Fibroblast of lung (primary cell): ENCODE measurements at places on chromosomes 13 and 19. TPM values are rescaled to one million over a fixed set of nuclear protein-coding genes. Genes with fewer than 3 reads are reported as not detected.

GRCh38 chr19:13020002-13020414 is 24.7 kb downstream of the NFIX start:
- H3K27ac ChIP-seq, result peak overlapping the region; percentile 34
- no peak for DNase-seq
- no peaks in the 10 kb centered on the region for H3K36me3 ChIP-seq
- peaks cover 29% of the 10 kb centered on the region for H3K4me1 ChIP-seq
- peak overlapping the region; percentile 31 for H3K4me3 ChIP-seq

DNA sequence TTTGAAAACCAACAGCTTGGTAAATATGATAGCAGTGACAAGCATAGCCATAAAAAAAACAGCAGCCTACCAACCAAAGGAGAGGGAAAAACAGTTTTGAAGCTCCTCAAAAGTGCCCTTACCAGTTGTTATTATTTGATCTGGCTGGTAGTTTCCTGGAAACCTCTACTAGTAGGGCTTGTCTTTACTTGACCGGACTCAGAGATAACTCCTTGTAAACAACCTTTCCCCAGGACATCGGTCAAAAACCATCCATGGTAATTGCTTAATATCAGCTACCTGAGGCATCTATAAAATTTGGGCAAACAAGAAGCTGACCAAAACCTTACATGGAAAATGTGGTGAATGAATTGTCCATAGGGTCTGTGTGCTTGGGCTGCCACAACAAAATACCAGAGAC is 210.9 kb downstream of the FGF14 start:
- H3K4me3 ChIP-seq, result no peak overlapping the region
- H3K36me3 ChIP-seq, result no peaks in the 10 kb centered on the region
- no peak for DNase-seq
- H3K4me1 ChIP-seq, result peaks cover 9% of the 10 kb centered on the region
- H3K27ac ChIP-seq, result no peak overlapping the region

- DNase-seq, result no peak
- H3K36me3 ChIP-seq, result no peaks in the 10 kb centered on the region
- no peak overlapping the region for H3K4me3 ChIP-seq
- H3K27me3 ChIP-seq, result no peaks in the 10 kb centered on the region
- H3K4me1 ChIP-seq, result no peaks in the 10 kb centered on the region
Measured at GRCh38 chr13:70027551-70027950, 80.1 kb upstream of the ATXN8OS start.

DNA sequence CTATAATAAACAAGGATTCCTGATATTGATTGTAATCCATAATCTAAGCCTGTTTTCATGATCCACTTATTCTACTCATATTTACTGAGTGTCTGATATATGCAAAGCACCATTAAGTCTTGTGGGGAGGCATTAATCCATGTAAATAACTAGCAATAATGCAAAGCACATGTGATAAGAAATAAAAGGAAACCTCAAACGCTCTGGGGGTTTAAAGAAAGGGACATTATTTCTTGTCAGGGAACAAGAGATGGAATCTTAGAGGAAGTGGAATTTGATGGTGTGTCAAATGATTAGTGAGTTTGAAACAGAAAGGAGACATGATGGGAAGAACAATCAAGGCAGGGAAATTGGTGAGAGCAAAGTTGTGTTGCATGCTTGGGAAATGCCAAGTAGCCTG is 57.4 kb upstream of the FLT1 start:
- H3K27ac ChIP-seq, result no peak overlapping the region
- peaks cover 3% of the 10 kb centered on the region for H3K4me1 ChIP-seq
- DNase-seq, result no peak
- H3K36me3 ChIP-seq, result no peaks in the 10 kb centered on the region
- no peaks in the 10 kb centered on the region for H3K27me3 ChIP-seq
- H3K4me3 ChIP-seq, result no peak overlapping the region

The ZNF816 gene
- total RNA-seq, result 10.1 and 10.3 TPM in 2 replicates
